Activated T-cell treated with anti-CD3 and anti-CD28 coated beads for 4 hours (primary cell): ENCODE measurements at places on chromosomes 1 and 21.

DNA sequence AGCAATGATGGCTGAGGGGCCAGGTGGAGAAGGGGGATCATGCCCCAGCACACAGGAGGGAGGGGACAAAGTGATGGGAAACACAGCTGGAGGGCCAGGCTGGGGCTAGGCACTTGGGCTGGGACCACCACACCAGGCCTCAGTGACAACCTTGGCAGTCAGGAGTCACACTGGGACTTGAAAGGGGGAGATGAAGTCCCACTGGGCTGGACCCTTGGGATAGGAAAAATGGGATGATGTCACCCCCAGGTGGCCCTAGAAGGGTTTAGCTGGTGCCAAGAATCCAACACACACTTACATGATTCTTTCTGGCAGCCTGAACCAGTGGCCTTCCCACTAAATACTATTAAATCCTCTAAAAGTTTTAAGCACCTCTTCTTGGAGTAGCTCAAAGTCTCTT, 17.1 kb downstream of the ZBTB17 start:
- DNase-seq = no peak

DNA sequence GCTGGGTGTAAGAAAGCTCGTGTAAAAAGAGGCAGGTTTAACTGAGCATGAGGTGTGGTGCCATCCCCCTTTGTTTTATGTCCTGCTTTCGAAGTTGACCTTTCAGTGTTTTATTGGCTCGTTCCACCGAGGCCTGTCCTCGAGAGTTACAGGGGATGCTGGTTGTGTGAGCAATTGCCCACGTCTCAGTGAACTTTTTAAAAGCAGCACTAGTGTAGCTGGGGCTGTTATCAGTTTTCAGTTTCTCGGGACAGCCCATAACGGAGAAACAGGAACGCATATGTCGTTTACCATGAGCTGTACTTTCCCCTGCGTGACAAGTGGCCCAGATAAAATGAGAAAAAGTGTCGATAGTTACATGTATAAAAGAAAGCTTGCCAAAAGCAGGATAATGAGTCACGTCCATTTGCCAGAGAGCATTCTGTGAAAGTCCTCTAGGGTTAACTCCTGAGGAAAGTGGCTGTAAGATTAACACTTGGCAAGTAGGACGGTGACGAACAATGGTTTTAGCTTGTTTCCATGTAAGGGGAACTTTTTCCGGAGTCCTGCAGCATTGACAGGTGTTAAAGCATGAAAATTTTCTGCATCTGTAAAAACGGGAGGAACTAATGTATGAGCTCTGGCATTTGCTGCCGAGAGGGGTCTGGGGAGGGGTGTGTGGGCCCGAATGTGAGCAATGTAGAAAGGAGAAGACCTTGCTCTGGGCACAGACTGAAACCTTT, 7.8 kb upstream of the LRRC47 start:
- DNase-seq = no peak

DNA sequence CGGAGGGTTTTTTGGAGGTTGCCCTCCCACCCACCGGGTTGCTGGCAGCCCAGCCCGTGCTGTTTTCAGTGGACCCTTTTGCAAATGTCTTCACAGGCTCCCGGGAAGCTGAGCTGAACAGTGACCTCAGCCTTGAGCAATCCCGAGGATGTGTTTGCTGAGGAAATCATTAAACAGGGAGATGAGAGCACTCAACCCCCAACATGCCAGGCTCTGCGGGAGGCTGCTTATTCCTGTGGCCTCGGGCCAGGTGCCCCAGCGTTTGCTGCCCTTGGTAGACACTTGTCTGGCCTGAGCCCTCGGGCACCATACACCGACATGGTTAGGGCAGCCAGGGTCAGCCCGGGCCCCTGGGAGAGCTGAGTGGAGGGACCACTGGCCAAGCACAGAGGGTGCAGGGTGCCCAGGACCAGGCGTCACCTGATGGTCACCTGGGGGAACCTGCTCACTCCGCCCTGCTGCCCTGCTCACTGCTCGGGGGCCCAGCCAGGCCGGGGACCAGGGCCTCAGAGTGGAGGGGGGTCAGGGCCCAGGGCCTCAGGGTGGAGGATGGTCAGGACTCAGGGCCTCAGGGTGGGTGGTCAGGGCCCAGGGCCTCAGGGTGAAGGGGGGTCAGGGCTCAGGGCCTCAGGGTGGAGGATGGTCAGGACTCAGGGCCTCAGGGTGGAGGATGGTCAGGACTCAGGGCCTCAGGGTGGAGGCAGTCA, 42.5 kb upstream of the POFUT2 start:
- DNase-seq = no peak

DNA sequence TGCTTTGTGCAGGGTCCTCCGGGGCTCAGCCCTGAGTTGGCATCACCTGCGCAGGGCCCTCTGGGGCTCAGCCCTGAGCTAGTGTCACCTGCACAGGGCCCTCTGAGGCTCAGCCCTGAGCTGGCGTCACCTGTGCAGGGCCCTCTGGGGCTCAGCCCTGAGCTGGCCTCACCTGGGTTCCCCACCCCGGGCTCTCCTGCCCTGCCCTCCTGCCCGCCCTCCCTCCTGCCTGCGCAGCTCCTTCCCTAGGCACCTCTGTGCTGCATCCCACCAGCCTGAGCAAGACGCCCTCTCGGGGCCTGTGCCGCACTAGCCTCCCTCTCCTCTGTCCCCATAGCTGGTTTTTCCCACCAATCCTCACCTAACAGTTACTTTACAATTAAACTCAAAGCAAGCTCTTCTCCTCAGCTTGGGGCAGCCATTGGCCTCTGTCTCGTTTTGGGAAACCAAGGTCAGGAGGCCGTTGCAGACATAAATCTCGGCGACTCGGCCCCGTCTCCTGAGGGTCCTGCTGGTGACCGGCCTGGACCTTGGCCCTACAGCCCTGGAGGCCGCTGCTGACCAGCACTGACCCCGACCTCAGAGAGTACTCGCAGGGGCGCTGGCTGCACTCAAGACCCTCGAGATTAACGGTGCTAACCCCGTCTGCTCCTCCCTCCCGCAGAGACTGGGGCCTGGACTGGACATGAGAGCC, 22.7 kb downstream of the COL6A1 start:
- no peak for DNase-seq

DNA sequence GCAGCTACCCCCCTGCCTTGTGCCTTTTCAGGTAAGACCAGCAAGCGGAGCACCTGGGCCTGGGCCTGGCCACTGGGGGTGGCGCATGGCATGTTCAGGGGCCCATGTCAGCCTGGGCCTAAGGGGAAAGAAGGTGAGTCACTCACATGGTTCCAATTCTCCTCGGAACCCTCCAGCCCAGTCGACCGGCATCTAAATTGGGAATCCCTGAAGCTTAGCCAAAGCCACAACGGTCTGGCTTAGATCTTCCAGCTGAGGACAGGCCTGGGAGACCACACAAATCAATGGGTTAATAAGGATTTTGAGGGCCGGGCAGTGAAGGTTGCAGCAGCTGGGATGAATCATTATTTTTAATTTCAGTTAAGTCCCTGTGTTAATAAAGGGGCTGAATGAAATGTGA, 145.1 kb upstream of the SMYD2 start:
- no peak for DNase-seq

DNA sequence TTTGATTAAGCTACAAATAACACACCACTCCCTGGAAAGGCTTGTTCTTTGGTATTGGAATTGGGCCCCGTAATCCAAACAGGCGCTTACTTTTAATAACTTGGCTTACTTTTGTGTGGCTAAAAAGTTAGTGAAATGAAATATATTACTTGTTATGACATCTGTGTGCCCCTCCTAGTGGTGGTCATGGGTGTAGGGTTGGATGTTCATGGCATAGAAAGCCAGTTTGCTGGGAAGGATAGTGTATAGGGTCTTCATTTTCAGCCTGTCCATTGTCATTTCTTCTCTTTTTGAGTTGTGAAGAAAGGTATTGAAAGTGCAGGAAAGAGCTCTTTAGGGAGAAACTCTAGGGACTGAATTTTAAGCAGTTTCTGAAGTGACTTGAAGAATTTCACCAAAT, 5.9 kb downstream of the CDC14A start:
- DNase-seq = no peak

DNA sequence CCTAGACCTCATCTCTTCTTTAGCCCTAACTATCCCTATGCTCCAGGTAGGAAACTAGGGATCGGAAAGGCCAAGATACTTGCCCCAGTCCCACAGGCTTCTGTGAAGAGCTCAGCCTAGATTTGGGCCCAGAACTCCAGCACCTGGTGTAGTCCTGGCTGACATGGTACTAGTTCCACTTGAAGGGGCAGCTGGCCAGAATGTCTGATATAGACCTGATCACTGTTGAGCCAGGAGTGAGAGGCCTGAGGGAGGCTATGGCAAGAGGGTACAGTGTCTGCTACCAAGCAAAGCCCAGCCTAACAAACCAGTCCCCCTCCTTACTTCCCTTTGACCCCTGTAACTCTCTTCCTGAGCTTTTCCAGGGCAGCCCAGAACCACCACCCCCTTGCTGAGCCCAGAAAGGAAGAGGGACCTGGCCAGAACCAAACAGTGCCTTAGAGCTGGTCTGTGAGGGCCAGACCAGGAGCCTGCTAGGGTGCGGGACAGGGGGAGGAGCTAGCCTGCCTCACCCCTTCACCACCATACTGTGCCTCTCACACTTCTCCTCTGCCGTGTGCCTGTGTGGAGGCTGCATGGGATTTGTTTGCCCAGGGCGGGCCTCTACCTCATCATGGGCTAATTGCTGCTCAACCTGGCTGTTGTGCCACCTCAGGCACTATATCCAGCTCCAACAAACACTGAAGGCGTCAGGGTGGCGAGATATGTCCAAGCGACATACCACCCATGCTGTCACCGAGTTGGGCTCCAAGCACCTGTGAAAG, 10.9 kb downstream of the POMGNT1 start:
- DNase-seq = no peak

GRCh38 chr1:235045034-235045690, 83.5 kb downstream of the TOMM20 start:
- DNase-seq = no peak
